ENCODE measurements at places on chromosomes 16 and 17. TPM values are rescaled to one million over a fixed set of nuclear protein-coding genes. Genes with fewer than 3 reads are reported as not detected.

- DNase-seq: peak; percentile 58
Observed at GRCh38 chr16:19517424-19518089, 4.3 kb downstream of the GDE1 start.

DNA sequence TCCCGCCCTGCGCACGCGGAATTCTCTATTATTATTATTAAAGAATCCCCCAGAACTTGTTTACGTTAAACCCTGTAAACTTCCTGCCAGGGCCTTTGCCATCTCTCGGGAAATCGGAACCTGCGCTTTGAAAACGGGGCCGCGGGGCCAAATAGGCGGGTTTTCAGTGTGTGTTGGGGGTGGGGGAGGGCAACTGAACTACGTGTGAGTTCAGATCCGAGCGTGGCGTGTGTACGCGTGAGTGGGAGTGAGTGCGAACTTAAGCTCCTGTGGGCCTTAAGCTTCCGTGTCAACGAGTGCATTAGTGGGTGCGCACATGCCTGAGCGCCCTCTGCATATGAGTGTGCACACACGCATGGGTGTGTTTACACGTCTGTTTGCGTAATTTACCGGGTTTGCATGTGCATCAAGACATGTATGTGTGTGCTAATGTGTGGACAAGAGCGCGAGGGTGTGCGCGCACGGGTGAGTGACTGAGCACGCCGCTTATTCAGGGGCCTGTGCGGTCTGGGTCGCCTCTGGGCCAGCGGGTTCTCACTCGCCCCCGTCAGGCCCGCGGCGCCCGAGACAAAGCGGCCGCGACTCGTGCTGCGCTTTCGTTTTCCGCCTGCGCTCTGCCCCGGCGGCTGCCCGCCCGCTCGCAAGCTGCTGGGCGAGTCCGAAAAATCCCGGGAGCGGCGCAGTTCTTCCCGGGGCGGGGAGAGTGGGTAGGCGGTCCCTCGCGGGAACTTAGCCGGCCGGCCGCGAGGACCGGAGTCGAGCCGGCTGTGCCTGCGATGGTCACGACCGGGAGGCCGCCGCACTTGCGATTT is 1.2 kb upstream of the FOXF1 start:
- peak; percentile 41 for DNase-seq

DNA sequence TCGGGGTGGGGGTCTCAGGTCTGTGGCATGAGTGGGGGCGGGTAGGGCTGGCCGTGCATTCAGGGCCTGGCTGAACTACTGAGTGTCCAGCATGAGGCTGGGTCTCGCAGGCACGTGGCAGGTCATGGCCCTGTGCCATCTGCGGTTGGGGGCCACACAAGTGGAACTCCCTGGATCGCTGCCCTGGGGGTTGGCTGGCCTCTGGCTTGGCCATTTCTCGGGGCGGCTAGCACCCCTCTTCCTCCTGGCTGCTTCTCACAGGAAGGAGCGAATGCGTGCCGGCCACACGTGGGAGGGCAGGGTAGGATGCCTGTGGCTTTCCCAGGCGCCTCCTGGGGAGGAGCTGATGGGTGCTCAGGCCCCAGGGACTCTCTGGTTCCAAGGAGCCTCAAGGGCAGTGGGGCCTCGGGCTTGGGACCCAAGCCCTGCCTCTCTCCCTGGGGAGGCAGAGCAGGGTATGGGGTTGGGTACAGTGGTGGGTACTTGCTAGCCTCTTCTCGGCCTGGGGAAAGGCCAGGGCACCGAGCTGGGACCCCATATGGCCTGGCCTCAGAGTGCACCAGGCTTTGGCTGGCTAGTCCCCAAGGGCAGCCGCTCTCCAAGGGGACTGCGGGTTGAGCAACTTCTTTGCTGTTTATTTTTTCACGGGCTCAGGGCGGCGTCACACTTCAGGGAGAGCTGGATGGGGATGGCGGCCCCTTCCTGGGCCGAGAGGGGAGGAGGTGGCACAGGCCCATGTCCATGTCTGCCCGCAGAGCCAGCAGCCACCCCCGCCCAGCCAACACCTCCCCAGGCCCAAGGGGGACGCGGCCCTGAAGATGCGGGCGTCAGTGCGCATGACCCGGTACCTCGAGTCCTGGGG is 37.5 kb downstream of the ADCY7 start:
- DNase-seq: no peak

- no peak for DNase-seq
Observed at GRCh38 chr16:25189305-25189704, 27.4 kb upstream of the AQP8 start.

DNA sequence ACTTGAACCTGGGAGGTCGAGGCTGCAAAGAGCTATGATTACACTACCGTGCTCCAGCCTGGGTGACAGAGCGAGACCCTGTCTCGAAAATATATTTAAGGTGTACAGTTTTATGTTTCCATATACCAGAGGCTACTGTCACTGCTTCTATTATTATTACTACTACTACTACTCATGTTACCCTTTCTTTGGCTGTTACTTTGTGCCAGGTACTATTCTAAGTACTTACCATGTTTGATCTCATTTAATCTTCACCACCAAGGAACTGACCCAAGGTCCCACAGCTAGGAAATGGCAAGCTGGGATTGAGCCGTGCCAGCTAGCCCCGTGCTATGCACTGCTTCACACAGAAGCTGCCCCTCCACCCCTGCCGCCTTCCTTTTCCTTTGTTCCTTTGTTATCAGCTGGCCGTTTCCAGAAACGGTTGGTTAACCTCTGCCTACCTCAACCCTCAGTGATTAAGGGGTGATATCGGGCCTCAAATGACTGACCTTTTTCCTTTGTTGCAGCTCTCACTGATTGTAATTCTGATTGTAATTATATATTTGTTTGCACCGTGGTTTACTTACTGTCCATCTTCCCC is 78.4 kb downstream of the ABCC1 start:
- DNase-seq: no peak

DNA sequence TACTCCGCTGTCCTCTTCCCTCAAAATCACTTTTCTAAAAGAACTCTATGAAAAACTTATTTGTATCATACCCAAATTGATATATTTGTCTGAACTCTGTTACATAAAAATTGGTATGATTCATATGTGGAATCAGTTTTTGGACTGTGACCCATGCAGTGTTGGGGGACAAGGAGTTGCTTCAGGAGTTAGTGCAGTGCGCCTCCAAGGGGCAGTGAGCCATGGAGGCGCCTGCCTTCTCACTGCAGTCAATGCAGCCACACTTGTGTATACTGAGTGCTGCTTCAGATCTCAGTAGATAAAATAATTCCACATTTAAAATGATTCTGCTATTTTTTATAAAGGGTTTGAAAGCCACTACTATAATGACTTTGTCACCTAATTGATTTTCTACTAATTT is 32.5 kb downstream of the DGKE start:
- DNase-seq: no peak

KRTAP9-8 gene
- total RNA-seq: not detected

- no peak for DNase-seq
Observed at GRCh38 chr17:789160-789840, 7.1 kb downstream of the MRM3 start.

DNA sequence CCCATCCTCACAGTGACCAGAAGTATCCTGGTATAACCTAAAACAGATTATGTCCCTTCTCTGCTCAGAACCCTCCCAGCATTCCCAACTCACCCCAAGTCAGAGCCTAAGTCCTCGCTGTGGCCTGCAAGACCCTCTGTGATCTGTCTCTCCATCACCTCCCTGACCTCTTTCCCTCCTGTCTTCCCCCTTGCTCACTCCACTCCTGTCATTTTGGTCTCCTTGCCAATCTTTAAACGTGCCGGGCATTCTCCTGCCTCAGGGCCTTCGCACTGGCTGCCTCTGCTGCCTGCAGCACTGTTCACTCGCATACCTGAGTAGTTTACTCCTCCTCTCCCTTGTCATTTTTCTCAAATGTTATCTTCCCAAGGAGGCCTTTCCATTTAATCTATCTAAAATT is 97.7 kb downstream of the GSG1L start:
- DNase-seq: no peak

ADGRG1 gene
- total RNA-seq: 19.9 TPM

- DNase-seq: no peak
Observed at GRCh38 chr16:51035711-51036110, 115.4 kb downstream of the SALL1 start.

LGALS9B gene
- total RNA-seq: 0.73 TPM

GRCh38 chr16:938136-938535 is 32.6 kb downstream of the LMF1 start:
- no peak for DNase-seq

- DNase-seq: no peak
Observed at GRCh38 chr16:81902025-81902424, 109.2 kb downstream of the SDR42E1 start.

- no peak for DNase-seq
Observed at GRCh38 chr16:12257926-12258561, 281.5 kb downstream of the SNX29 start.

- no peak for DNase-seq
Observed at GRCh38 chr16:53968454-53968853, 264.5 kb downstream of the FTO start.

AMZ2 gene
- 106 TPM for total RNA-seq

Data from activated CD8-positive, alpha-beta memory T cell treated with anti-CD3 and anti-CD28 coated beads, Interleukin-2, amount 10 ng/mL, durations not matched to agents 7 days and 5 days (primary cell).